ENCODE measurements at places on chromosomes 3 and 15.

DNA sequence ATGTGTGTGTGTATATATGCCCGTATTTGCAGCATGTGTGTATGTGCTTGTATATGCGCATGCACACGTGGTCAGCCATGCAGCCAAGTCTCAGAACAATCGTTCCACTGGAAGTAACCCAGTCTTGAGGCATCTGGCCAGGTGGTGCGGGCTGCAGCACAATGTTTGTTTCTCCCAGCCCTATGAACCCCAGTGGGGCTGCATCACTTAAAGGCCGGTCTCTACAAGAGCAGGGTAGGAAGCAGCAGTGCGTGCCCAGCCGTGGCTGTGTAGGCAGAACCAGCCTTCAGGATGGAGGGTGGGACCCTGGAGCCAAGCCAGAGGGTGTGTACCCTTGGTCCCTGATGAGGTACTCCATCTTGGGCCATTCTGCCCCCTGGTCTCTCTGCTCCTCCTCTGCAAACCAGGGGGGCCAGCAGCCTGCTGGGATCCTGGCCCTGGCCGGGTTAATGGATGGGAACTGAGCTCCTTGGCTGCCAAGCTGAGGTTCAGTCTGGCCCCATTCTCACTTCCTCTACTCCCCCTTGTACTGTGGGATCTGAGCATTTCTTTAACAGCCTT is 11.8 kb downstream of the KLF13 start:
- peak; percentile 77 for DNase-seq

GRCh38 chr3:172375206-172375850 is 72.9 kb downstream of the GHSR start:
- DNase-seq = no peak

- DNase-seq = no peak
Observed at GRCh38 chr3:190594171-190594570, 80.3 kb downstream of the IL1RAP start.

- DNase-seq = no peak
Observed at GRCh38 chr15:64682255-64682654, 93.1 kb downstream of the RBPMS2 start.

DNA sequence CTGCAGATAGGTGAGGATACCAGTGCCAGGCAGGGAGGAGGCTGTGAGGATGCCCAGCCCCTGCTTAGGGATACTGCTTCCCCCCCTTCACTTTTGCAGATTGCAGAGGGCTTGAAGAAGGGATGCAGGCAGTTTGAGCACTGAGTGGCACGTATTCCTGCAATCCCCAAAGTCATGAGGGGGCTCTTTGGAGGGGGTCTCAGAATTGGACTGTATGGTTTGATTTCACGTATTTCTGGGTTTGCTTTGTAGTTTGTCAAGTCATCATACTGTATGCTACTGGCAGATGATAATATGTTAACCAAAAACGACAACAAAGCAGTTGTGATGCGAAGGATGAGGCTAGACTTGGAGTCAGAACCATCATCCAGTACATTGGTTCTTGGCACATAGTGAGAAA is 28.1 kb downstream of the CHST14 start:
- DNase-seq = no peak

DNA sequence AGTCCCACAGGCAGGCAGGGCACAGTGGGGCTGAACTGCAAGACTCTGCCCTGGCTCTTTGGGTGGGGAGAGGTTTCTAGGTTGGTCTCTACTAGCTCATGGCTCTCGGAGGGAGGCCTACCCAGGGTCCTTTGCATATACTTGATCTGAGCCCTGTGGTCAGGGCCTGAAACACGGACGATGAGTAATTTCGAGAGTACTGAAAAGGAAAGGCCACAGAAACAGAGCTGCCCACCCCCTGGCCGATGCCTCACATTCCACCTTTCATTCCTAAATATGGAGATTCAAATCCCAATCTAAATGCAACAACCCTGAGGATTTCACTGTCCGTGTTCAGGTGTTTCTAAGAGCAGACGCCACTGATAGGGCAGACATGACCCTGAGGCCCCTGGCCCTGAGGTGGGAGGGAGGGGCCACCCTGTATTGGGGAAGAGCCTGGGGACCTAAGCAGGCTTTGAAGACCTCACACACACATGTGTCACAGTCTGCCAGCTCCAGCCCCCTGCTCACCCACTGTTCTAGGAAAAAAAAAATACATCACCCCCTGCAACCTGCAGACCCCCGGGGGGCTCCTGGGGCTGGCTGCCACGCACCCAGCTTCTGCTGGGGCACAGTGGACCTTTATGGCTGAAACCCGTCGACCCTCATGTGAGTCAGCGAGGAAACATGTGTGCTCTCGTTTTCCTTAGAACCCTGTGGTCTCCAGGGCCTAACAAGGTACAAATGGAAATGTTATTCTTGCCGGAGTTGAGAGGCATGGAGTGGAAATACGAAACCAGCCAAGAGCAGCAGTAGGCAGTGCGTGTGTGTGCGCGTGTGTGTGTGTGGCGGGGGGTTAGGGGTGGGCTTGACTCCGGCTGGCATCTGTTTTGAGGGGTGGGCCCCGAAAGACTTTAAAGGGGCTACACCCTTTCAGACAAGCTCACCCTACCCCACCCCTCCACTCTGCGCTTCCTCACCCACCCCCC is 112.7 kb downstream of the CHSY1 start:
- DNase-seq = peak; percentile 42

- no peak for DNase-seq
Observed at GRCh38 chr15:70066447-70066846, 31.3 kb downstream of the TLE3 start.

GRCh38 chr15:96421178-96421601 is 90.7 kb downstream of the NR2F2 start:
- no peak for DNase-seq

- DNase-seq = no peak
Observed at GRCh38 chr3:32644380-32644779, 40.6 kb upstream of the CNOT10 start.

- no peak for DNase-seq
Observed at GRCh38 chr3:150984066-150984465, 11.5 kb upstream of the CLRN1 start.

- no peak for DNase-seq
Observed at GRCh38 chr3:99576904-99577559, 61.4 kb upstream of the COL8A1 start.

- no peak for DNase-seq
Observed at GRCh38 chr3:117531078-117531767, 821.6 kb downstream of the TUSC7 start.

- DNase-seq = peak; percentile 56
Observed at GRCh38 chr15:25670025-25670554, 193.0 kb downstream of the ATP10A start.

- no peak for DNase-seq
Observed at GRCh38 chr15:57290187-57290586, 86.1 kb upstream of the CGNL1 start.

DNA sequence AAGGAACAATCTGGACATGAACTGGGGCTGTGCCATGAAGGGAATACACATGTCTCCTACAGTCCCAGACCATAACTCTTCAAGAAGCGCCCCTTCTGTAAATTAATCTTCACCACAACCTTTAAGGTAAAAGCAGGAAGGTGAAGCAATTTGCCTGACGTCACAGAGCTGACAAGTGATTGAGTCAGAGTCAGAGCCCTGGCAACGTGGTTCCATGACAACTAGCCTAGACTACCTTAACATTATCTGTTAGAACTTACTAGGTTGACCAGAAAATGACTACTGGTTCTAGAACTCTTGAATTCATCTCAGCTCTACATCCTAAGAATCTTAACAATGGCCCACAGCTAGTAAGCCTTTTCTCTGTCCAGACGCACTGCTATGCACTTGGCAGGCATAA is 124.6 kb downstream of the NTRK3 start:
- DNase-seq = no peak

GRCh38 chr15:100043068-100043641 is 298.6 kb downstream of the ADAMTS17 start:
- DNase-seq = peak; percentile 7

- DNase-seq = no peak
Observed at GRCh38 chr3:73866846-73867245, 242.1 kb upstream of the PDZRN3 start.

GRCh38 chr3:114624047-114624445 is 330.2 kb downstream of the TIGIT start:
- DNase-seq = no peak
